ENCODE measurements at places on chromosomes 1 and 21.
A peak's percentile ranks its signal among the peaks of the same experiment; 100 is the strongest.

- DNase-seq, result no peak
Observed at GRCh38 chr1:94471271-94471670, 53.1 kb downstream of the ABCD3 start.

DNA sequence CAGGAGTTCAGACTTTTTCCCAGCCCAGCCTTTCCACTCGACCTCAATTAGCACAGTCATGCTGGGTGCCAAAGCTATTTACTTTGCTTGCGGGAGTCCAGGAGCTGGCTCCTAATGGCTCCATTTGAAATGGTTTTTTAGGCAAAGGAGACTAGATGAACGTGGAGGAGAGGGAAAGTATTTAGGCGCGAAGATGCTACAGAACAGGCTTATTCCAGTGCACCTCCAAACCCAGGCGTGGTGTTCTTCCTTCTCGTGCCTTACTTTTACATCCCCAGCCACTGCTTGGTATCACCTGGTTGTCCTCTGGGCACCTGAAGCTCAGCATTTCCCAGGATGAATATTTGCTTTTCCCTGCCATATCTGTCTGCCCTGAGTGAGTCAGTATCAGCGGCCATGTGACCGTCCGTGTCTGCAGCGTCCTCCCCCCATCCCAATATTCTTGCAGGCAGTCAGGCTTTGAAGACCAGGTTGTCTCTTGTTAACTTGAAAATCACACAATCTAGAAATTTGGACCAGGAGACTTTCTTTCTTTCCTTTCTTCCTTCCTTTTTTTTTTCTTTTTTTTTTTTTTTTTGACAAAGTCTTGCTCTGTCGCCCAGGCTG lies 198.5 kb downstream of the DYRK1A start:
- peak; percentile 24 for DNase-seq

DNA sequence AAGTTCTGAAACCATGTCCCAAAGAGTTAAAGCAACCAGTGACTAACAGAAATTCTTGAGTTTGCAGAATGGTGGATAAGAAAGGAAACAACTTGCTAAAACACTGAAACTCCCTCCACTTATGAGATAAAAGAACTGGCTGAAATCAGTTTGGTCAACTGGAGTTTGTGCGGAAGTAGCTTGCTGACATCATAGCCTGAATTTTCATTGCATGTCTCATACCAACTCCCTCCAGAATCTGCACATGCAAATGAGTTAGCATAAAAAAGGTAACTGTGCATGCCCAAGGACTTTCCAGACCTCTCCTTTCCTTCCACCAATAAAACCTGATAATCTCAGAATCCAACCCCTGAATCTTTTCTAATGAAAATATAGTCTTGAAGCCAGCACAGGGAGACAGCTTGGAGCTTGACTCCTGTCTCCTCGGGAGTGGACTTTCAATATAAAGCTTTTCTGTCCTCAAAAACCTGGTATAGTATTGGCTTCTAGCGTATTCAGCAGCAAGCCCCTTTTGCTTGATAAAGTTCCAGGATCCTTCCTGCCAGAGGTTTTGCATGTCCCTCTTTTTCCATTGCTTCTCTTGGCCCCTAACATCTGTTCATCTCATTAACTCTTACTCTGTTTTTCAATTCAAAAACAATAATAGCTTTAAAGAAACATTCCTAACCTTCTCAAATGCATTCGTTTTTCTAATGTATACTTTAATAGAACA lies 785.8 kb upstream of the ADGRL4 start:
- peak; percentile 32 for DNase-seq

DNA sequence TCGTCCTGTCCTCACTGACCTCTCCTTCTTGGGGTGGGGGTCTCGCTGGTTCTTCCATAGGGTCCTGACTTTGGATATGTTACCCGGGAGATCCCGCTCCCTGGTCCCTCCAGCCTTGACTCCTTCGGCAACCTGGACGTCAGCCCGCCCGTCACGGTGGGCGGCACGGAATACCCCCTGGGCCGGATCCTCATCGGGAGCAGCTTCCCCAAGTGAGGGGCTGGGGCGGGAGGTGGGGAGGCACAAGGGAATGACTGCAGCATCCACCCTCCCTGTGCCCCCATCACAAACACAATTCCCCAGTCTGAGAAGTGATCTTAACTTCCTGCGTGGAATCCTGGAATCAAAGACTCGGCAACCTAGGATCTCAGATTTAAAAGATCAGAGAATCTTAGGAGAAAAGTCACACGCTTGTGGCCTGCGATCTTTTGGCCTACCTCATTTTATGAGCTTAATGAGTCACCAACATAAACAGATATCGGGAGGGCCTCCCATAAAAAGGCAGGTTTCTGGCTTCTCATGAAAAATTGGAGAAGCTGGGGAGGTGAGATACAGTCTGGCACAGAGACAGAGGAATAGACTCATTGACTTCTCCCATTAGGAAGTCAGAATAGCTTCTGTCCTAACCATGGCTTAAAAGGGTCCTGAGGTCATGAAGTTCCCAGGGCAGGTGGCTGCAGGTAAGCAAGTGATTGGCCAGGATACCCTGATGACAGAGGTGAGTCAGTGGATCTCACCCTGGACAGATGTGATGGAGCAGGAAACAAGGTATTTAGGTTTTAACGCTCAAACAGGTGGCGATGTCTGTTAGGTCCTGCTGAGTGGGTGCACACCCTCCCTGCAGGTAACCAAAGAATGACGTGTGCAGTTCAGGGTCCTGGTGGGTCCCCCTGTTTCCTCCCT lies 15.9 kb upstream of the PADI3 start:
- peak; percentile 94 for DNase-seq

DNA sequence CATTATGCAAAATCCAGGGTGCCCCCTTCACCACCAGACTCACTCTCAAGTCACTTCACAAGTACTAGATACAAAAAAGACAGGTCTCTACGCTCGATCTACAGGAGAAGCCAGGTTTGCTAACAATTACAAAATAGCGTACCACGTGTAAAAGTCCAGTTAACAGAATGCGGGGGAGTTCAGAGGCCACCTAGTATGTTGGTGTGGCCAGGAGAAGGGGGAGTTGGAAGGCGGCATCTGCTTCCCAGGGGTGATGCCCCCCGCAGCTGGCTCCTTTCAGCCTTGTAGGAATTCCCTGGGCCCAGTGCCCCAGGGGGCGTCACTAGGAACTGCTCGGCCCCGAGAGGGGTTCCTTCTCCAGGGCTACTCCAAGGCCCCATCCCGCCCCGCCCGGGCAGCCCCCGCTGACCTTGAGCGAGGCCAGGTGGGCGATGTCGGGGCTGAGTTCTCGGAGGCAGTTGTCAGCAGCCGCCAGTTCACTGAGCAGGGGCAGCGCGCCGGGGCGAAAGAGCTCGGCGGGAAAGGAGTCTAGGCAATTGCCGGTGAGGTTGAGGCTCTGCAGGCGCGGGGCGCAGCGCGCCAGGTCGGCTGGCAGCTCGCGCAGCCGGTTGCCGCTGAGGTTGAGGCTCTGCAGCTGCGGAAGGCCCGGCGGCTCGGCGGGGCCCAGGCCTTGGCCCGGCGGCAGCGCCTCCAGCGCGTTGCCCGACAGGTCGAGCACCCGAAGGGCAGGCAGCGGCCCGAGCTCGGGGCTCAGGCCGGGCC lies 664 bp downstream of the LRRC47 start:
- no peak for DNase-seq

DNA sequence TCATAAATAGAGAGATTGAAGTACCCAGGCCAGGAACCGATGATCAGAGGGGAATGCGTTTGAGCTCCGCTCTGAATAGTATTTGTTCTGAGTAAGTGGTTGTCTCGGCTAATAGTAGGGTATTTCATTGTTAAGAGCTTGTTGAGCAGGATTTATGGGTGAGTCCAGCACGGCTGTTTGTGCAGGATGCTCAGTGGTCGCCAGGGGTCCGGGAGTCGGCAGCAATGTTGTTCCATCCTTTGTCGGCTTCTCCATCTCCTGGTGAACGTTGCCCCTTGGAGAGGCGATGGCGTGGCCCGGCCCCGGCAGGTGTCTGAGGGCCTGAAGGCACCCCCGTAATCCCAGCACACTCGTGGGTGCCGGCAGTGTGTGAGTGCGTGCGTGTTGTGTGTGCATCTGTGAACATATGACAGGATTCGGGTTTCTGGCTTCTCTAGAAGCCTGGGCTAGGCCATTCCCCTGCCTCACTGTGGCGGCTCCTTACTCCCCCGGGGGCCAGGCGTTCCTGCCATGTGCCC lies 160.8 kb upstream of the ARHGEF16 start:
- no peak for DNase-seq

- no peak for DNase-seq
Observed at GRCh38 chr1:248618878-248619277, 16.0 kb downstream of the OR2T11 start.

- no peak for DNase-seq
Observed at GRCh38 chr1:165807613-165808012, 19.8 kb upstream of the UCK2 start.

GRCh38 chr21:44360159-44360558 lies 6.7 kb downstream of the TRPM2 start:
- DNase-seq, result no peak

DNA sequence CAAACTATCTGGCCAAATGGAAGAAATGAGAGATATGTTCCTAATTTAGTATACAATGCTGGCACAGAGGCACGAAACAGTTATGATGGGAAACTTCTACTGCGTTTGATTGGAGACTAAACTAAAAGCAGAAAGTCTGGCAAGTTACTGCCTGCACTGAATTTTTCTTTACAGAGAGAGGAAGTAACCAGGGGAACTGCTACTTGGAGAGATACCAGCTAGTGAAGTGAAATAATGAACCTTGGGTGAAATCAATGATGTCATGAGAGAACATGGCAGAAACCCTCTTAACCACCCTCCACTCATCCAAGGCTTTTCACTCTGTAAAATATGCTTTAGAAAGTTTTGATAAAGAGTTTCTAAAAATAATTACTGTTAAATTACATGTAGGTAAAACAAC lies 29.3 kb downstream of the NIBAN1 start:
- DNase-seq, result peak; percentile 42

DNA sequence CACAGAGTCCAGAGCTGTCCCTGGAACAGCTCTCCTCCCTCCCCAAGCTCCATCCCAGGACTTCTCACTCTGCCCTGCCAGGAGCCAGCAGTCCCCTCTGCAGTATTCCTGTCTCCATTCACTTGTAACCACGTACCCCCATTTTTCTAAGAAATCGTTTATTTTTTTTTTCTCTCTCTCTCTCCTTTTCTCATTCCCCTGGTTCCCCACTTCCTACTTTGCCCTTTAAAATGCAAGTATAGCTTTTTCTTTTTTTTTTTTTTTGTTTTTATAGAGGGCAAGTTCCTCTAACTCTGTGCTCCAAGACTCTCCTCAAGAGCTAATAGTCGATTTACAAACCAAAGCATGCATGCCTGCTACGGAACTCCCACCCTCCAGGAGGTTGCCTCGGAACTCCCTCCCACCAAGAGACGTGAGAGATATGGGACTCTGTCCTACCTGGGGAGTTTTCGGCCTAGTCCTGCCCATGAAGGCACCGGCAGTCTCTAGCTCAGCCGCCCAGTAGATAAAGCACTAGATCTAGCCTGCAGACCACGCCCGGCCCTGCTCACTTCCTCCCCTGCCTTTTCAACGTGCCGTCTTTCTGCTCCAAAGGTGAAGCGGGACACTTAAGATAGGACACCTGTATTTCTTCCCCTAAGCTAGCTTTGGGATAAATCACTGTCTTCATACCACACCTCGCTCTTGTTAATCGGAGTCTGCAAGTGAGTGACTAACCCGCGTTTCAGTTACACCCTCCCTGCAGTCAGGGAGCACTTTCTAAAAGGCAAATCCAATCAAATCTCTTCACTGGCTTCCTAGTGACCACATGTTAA lies 27.7 kb downstream of the TNFRSF9 start:
- DNase-seq, result no peak

DNA sequence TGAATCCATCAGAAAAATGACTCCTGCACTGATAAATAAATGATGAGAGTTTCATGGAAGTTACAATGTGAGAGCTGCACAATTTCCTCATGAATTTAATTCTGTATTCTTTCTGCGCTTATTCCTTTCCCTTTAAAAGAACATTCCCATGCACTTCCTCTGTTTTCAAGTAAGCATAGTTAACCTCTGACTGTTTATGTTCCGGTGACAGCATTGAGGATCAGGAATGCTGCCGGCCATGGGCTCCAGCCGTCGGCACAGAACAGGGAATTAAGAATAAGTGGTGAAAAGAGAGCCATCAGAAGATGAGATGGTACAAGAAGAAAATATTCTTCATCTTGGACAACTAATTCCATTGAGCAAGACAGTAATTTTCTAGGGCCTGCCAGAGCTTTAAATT lies 65.3 kb downstream of the SUSD4 start:
- DNase-seq, result no peak

- no peak for DNase-seq
Observed at GRCh38 chr1:183548116-183548515, 42.1 kb downstream of the NCF2 start.

- no peak for DNase-seq
Observed at GRCh38 chr21:15018382-15018781, 46.4 kb downstream of the NRIP1 start.

DNA sequence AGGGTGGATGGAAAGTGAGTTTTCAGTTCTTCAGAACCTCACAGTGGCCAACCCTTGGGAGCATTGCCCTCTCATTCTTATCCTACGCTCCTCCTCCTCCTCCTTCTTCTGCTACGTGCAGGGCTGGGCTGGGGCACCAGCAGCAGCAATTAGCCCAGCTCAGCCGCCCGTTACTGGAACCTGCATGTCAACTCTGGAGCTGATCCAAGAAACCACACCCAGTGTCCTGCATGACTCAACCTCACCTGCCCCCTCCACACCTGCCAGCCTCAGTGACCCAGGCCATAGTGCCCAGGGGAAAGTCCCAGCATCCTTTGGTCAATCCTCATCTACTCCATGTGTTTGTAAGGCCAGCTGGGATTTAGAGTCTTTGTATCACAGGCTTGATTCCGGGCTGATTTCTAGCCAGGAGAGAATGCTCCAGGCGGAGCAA lies 12.6 kb downstream of the ELF3 start:
- no peak for DNase-seq

- DNase-seq, result no peak
Observed at GRCh38 chr21:18521204-18521603, 117.6 kb upstream of the TMPRSS15 start.

GRCh38 chr1:36988741-36989193 lies 45.5 kb downstream of the GRIK3 start:
- no peak for DNase-seq

- no peak for DNase-seq
Observed at GRCh38 chr1:61087571-61087970, 5.2 kb downstream of the NFIA start.

- DNase-seq, result no peak
Observed at GRCh38 chr1:197615693-197616011, 159.6 kb downstream of the DENND1B start.

DNA sequence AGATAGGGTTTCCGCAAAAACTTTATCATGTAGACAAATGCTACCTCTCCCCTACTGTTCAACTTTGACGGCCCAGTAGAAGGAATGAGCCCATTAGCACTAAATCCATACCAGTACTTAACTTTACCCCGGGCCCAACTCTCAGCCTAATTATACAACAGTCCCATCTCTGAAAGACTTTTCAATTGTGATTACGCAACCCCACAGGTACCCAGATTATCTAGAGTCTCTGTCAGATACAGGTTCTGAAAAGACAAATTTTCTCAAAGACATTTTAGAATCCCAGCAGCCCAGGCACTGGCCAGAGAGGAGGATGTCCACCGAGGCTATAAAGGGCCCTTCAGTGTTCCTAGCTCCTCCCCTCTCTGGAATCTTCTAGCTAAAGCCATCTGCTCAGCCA lies 15.0 kb downstream of the FAM78B start:
- DNase-seq, result no peak

GRCh38 chr21:19120591-19120990 lies 717.0 kb upstream of the TMPRSS15 start:
- DNase-seq, result no peak

- peak; percentile 7 for DNase-seq
Observed at GRCh38 chr1:201982082-201982622, 296 bp upstream of the RNPEP start.

- no peak for DNase-seq
Observed at GRCh38 chr21:31364253-31364945, 20.3 kb upstream of the TIAM1 start.
